ENCODE measurements at places on chromosomes 4 and X. TPM values are rescaled to one million over a fixed set of nuclear protein-coding genes. Genes with fewer than 3 reads are reported as not detected.

The CSAG3 gene
- not detected for total RNA-seq

The GYG2 gene
- under 0.01 TPM for total RNA-seq

The VEGFC gene
- total RNA-seq = 14.3 TPM

The FGFBP2 gene
- not detected for total RNA-seq

The APBB2 gene
- 93.3 TPM for total RNA-seq

The GC gene
- not detected for total RNA-seq

The KLKB1 gene
- not detected for total RNA-seq

Measured in endothelial cell of coronary artery (primary cell).